ENCODE measurements at places on chromosomes 4 and X. TPM values are rescaled to one million over a fixed set of nuclear protein-coding genes. Genes with fewer than 3 reads are reported as not detected.

SLC10A4 gene
- total RNA-seq: not detected

SHROOM4 gene
- not detected for total RNA-seq

DNA sequence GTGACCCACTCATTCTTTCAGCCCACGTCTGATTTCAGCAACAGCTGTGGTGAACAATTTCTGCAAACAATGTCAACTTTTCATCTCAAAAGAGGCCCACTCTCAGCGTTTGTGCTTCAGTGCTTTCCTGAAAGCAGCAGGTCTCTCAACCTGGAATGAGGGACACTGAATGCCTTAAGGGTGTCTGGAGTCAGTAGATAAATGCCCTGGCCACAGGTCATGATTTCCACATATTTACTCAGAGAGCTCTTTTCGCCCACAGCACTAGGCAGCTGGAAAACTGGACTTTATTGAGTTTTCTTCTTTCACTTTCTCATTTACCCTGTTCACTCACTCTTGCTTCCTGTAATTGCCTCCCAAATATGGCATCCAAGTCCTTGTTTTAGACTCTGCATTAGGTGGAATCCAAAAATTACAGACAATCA is 52.8 kb downstream of the NPFFR2 start:
- H3K36me3 ChIP-seq: no peaks in the 10 kb centered on the region
- H3K4me3 ChIP-seq: no peak overlapping the region
- H3K4me1 ChIP-seq: no peaks in the 10 kb centered on the region
- no peak overlapping the region for H3K27ac ChIP-seq

GRCh38 chr4:145490796-145491195 is 9.1 kb downstream of the SMAD1 start:
- H3K4me3 ChIP-seq: no peak overlapping the region
- no peaks in the 10 kb centered on the region for H3K4me1 ChIP-seq
- DNase-seq: no peak
- no peaks in the 10 kb centered on the region for H3K27me3 ChIP-seq
- H3K27ac ChIP-seq: no peak overlapping the region

DNA sequence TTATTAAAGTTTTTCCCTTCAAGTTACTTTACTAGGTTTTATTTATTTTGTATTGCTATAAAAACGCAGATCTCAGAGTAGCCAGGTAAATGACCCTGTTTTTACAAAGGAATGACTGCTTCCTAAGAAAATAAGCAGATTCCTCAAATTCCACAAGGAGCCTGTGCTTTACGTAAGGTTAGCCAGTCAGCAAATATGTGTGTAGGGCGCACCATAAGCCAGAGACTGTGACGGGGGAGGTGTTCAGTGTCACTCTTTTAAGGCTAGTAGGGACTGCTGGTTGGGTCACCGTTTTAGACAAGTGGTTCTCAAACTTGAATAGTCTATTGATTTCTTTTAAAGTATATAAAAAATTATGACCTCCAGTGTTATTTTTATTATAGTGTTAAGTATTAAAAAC is 119.9 kb downstream of the ANK2 start:
- no peaks in the 10 kb centered on the region for H3K27me3 ChIP-seq
- H3K36me3 ChIP-seq: no peaks in the 10 kb centered on the region
- no peak for DNase-seq
- H3K27ac ChIP-seq: no peak overlapping the region
- no peak overlapping the region for H3K4me3 ChIP-seq

DNA sequence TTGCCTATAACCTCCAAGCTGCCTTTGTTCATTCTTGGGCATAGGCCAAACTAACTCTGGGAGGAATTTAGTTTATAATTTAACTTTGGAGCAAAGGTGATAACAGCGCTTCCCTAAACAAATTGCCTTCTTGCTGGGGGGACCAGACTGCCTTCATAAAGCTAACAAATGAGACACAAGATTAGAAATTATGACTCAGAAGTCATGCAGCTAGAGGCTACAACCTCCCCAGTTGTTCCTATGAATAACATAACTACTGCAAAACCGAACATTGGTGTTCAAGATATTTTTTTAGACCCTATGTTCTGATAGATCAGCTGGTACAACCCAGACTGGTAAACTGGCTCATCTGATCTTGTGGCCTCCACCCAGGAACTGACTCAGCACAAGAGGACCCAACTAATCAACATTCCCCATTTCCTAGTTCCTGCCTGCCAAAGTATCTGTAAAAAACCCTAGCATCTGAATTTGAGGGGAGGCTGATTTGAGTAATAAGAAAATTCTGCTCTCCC is 22.0 kb upstream of the TMPRSS11B start:
- no peak overlapping the region for H3K27ac ChIP-seq
- H3K27me3 ChIP-seq: no peaks in the 10 kb centered on the region
- no peak overlapping the region for H3K4me3 ChIP-seq
- no peak for DNase-seq
- H3K4me1 ChIP-seq: no peaks in the 10 kb centered on the region
- no peaks in the 10 kb centered on the region for H3K36me3 ChIP-seq

DNA sequence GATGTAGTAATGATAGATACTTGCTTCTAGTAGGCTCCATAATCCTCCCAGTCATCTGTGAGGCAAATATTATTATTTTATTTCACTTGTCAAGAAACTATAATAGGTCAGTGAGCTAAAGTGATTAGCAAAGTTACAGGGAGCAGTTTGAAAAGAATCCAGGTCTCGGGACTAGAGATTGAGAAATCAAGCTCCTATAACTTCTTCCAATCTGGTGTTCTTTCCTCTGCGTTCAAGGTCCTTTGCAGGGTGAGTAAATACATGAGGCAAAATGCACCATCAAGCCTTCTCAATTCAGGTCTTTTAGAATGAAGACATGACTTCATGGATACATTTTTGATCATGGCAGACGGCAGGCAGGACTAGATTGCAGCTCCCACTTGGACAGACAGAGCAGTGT is 150.4 kb downstream of the FRAS1 start:
- no peak for DNase-seq
- H3K4me3 ChIP-seq: no peak overlapping the region
- H3K36me3 ChIP-seq: no peaks in the 10 kb centered on the region

DNA sequence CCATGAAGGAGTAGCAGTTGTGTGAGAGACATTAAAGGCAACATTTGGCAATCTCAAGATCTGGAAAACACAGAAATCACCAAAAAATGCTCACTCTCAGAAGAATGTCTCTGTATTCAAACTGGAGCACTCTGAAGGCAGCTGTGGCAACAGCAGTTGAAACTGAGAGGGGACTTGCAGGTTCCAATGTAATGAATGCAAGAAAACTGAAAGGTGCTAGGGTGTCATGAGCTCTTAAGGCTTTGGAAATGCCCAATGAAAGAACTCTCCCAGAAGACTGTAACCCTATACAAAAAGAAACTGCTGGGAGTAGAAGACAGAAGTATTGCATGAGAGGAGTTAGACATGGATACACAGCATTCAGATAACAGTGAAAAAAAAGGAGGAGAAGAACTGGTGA is 118.2 kb upstream of the HTR2C start:
- H3K27me3 ChIP-seq: no peaks in the 10 kb centered on the region
- no peaks in the 10 kb centered on the region for H3K4me1 ChIP-seq
- no peak overlapping the region for H3K4me3 ChIP-seq
- DNase-seq: no peak
- no peaks in the 10 kb centered on the region for H3K36me3 ChIP-seq
- H3K27ac ChIP-seq: no peak overlapping the region

Measured in CD4-positive, alpha-beta T cell (primary cell).